ENCODE measurements at places on chromosomes 12 and 14.

- peak; percentile 81 for DNase-seq
Observed at GRCh38 chr12:56631790-56632700, 1.9 kb upstream of the BAZ2A start.

GRCh38 chr12:112413855-112414625 lies 4.6 kb upstream of the RPL6 start:
- no peak for DNase-seq

- no peak for DNase-seq
Observed at GRCh38 chr14:90836692-90837063, 20.4 kb upstream of the TTC7B start.

GRCh38 chr12:120231316-120232011 lies 30.6 kb upstream of the RPLP0 start:
- peak; percentile 88 for DNase-seq

- no peak for DNase-seq
Observed at GRCh38 chr12:104369708-104370107, 66.2 kb downstream of the EID3 start.

DNA sequence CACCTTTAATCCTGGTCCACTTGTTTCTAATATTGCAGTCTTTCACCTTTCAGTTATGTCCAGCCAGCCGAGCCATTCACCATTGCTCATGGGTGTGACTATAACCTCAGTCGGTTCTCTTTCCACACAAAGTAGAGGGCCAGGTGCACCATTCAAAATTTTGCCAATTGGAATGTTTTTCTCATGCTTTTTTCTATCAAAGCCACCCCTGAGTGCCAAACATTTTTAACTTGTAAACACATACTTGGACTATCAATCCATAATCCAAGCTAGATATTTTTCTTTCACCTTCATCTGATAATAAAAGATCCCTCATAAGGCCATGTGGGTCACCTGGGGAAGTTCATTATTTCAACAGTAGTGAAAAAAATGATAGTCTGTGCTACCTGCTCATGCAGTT lies 52.4 kb downstream of the CCER1 start:
- no peak for DNase-seq

DNA sequence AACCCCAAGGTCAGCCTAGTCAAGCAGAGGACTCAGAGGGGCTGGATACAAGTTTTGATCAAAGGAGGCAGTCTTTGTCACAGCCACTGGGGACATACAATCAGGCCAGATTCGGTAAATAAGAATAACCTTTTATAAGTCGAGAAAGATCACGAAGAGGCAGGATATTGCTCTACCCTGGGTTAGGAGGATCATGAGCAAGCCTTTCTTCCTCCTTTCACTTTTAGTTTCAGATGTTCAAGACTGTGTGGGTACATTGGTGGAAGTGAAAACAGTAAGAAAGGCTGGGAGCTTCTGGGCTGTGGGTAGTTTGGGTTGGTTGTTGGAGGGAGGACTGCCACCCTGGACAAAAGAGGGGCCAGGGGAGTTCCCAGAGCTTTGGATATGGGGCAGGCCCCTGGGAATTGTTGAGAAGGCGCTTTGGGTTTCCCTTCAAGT lies 127.7 kb downstream of the SNAPC1 start:
- DNase-seq = peak; percentile 56

DNA sequence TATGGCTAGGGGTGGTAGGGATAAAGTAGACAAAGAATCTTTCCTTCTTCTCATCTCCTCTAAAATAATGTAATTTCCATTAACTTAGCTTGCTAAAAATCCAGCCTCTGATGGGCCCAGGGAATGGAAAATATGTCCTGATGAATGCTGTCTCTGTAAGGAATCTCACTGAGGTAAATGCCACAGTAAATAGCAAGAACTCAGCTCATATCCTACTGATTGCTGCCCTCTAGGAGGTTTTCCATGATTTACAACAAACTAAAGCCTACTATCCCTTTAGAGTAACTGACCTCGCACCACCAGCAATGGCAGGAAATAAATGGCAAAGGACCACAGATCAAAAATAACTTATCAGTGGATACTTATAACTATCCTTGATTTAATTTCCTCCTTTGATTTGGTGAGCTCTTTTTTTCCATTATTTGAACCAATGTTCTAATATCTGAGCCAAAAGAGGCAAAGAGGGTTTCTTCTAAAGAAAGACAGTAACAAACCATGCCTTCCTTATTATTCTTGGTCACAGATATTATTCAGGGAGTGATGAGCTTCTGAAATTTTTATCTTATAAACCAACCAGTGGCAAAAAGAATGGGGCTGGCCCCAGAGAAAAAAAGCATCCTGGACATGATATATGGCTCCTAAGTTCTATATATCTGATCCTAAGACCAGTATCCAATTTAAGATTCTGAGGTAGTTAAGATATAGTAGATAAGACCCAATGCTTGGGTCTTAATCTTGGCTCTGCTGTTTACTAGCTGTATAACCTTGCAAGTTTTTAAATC lies 43.8 kb downstream of the SENP1 start:
- no peak for DNase-seq

GRCh38 chr12:51389302-51389999 lies 1.8 kb downstream of the GALNT6 start:
- no peak for DNase-seq

DNA sequence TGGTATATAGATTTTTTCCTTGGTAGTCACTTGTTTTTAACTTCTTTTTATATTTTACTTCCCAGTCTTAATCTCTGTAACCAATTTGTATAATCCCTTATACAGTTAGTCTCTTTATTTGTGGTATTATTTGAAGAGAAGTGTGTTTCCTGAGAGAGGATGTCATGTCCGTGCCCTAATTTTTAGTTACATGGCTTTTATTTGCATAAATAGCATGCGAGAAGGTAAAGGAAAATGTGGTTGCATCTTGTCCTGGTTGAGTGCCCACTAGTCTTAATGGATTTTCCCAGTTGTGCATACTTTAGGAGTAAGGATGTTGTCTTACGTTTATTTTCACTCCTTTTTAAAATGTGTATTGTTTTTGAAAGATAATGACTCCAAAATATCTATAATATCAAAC lies 27.5 kb downstream of the RAP1B start:
- no peak for DNase-seq

DNA sequence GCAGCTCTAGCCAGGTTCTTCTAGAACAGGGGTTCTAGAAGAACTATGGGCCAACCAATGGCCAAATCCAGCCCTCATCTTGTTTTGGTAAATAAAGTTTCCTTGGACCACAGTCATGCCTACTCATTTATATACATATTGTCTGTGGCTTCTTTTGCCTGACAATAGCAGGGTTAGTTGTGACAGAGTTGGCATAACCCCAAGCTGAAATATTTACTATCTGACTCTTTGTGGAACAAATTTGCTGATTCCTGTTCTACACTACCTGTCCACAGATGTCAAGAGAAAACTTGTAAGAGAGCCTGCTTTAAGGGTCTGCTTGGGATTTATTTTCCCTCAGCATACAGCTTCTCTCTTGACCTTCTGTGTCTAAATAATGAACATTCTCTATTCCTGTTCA lies 289.0 kb downstream of the KSR2 start:
- DNase-seq = no peak

DNA sequence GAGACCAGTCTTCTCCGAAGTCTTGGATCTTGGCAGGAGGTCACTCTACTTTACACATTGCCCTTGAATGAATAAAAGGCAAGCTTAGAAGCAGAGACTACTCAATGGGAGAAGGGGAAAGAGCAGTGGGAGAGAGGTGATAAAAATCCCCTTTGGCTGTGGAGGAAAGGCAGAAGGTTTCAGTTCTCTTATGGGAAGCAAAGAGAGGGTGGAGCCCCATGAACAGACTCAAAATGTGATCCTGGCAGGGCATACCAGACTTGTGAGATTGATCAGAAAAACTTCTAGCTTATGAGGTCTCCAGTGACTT lies 49.6 kb upstream of the HECTD1 start:
- no peak for DNase-seq
